ENCODE measurements at places on chromosomes 2 and 18. TPM values are rescaled to one million over a fixed set of nuclear protein-coding genes. Genes with fewer than 3 reads are reported as not detected.

DNA sequence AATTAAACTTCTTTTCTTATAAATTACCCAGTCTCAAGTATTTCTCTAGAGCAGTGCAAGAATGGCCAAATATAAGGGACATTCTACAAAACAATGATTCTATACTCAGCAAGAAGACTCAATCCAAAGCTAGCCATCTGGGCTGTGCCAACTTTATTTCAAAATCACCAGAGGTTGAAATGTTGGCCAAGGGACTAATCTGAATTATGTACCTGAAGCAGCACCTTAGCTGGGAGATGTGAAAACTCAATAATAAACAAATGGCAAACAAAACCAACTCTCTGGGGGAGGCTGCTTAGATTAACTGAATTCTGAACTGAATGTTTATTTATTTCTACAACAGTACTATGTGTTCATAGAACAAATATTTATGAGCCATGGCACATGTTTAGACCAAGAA is 251.3 kb downstream of the RDH14 start:
- DNase-seq, result no peak

GRCh38 chr2:58700591-58700990 is 459.5 kb upstream of the FANCL start:
- DNase-seq, result no peak

DNA sequence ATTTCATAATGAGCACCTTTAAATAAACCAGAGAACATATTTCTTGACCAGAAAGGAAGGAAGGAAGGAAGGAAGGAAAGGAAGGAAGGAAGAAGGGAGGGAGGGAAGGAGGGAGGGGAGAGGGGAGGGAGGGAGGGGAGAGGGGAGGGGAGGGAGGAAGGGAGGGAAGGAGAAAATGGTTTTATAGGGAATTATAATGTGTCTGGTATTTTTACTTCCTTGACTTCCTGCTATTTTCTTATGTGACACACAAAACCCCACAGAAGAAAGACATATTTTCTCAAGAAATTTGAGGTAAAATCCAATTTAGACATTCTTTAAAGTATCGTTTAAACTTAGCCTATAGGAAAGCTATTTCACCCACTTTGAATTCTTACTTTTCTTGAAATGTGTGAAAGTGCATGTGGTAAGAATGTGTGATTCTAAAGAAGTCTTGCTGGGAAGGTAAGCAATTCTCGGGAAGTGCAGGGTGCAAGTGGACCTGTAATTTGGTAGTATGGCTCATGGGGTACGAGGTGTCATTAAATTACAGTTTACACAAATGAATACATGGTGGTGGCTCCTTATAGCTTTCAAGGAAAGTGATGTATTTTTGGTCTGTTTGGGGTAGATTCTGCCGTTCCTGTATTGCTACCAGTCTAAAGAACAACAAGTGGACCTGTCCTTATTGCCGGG is 18.0 kb downstream of the RNF125 start:
- no peak for DNase-seq

The COX5B gene
- 167 TPM for total RNA-seq

The MEP1B gene
- total RNA-seq, result not detected

GRCh38 chr2:189276277-189276676 is 96.7 kb upstream of the COL5A2 start:
- peak; percentile 66 for DNase-seq

- DNase-seq, result no peak
Measured at GRCh38 chr18:28036488-28036887, 140.4 kb downstream of the CDH2 start.

- peak; percentile 22 for DNase-seq
Measured at GRCh38 chr2:10810202-10811161, 2.1 kb downstream of the PDIA6 start.

DNA sequence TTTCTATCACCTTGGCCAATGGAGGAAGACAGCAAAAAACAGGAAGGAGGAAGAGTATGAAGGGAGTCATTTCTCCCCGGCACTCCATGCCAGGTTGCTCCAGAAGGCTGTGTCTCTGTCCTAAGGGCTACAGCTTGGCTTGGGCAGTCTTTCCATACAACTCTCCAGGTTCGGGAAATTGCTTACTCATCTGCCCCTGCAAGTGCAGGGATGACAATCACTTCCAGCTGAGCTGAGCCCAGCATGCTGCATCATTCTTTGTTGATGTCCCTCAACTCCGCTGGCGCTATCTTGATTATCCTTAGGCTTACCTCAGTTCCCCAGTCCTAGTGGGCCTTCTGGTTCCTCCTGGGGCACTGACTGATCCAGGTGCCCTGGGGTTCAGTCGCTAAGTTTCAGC is 86.9 kb upstream of the COPS8 start:
- peak; percentile 52 for DNase-seq

DNA sequence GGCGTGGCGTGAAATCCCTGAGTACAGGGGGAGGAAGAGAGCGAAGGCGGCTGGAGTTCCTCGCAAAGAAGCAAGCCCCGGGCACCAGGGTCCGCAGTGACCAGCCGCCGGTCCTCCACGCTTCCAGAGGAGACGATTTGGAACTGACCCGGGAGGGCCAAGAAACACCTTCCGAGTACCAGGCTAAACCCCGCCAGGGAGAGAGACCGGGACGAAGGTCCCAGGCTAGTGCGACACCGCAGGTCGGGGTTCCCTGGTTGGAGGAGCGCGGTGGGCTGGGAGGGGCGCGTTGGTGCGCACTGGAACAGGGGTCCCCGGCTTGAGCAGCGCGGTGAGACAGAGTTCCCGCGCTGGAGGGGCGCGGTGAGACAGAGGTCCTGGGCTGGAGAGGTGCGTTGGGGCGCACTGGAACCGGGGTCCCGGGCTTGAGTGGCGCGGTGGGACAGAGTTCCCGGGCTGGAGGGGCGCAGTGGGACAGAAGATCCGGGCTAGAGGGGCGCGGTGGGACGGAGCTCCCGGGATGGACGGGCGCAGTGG is 901 bp downstream of the WDFY1 start:
- no peak for DNase-seq

- DNase-seq, result no peak
Measured at GRCh38 chr2:145596416-145596815, 1076.5 kb upstream of the ZEB2 start.

- no peak for DNase-seq
Measured at GRCh38 chr2:216283038-216283900, 89.0 kb downstream of the MARCHF4 start.

The FSHR gene
- total RNA-seq, result not detected

DNA sequence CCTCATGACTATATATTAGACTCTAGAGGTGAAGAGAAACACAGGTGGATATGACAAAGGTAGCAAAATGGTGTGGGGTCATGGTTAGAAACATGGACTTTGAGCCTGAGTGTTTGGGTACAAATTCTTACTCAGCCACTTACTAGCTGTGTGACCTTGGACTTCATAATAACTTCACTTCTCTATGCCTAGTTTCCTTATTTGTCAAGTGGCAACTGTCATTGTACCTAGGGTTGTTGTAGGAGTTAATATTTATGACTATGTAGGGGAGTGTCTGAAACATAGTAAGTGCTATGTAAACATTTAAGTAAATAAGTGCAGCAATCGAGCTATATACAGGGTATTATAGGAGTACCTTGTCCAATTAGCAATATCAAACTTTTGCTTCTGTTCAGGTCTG is 49.7 kb upstream of the RAPH1 start:
- no peak for DNase-seq

DNA sequence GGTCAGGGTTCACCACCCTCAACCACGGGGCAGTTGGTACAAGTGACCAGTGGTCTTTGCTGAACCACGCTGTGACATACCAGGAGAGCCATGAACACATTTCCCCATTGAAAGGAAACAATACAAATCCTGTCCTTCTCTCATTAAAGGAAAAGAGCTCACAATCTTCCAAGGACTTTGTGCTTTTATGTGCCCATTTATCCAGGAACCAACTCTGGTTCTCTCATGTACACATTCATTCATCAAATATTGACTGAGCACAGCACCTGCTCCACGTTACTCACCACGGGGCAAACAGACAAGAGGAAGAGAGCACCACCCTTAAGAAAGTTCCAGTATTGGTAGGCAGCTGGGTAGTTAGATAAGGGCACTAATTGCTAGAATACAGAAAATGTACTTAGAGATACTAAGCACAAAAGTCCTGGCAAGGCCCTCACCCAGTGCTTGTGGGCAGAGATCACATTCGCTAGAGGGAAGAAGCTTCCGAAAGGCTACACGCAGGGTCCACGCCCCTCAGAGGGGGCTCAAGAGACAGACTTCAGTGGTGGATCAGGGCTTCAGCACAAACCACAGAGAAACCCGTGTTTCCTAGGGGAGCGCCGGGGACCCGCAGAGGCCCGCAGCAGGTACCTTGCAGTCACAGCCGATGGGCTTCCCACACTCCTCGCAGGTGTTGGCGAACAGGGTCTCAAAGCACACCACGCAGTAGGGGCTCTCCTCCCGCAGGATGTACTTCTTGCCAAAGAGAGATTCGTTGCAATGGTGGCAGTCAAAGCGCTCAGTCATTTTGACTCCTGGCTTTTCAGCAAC is 12.9 kb downstream of the FHL2 start:
- peak; percentile 19 for DNase-seq

The TRIB2 gene
- total RNA-seq, result 20.5 TPM

DNA sequence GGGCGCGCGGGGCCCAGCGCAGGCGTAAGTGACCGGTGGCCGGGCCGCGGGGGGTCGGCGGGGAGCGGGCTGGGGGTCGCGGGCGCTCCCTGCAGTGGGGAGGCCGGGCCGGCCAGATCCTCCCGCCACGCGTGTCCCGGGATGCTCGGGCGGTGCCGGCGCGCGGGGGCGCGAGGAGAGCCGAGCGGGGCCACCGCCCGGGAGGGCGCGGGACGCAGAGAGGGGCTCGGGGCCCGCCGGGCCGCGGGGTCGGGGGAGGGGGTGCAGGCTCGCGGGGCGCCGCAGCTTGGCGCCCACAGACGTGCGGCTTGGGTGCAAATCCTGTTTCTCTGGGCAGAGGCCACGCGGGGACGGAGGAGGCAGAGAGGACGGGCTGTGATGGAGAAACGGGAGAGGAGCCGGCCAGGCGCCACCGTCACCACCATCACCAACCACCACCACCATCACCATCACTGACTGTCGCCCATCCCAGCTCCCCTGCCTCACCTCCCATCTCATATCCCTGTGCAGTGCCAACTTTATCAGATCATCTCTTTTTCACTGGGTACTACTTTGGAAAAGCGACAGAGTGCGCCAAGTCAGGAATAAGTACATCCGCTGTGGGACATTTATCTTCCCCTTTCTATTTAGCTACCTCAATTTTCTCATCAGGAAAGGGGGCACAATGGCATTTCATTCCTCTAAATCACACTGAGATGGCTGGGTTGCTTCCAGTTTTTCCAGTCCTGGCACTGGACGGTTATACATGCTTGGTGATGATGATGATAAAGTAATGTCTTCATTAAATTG is 97.2 kb upstream of the GPR45 start:
- no peak for DNase-seq

The IL1B gene
- total RNA-seq, result not detected

DNA sequence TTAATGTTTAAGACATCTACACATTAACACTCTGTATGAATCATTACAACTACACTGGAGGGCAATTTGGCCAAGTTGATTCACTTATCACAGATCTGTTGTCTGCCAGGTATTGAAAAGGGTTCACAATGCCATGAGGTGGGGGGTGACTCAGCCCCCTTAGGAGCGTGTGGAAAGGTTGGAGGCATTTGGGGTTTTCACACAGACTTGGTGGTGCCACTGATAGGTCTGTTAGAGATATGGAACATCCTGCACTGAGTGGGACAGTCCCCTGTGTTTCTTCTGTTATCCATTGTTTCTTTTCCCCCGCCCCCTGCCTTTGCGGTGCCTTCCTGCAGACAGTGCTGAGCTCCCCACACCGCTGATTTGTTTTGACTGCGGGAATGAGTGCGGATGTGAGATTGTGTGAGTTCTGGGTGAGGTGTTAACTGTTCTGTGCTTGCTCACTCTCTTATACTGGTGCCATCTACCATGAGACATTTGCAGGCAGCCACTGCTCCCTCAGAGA is 9.3 kb upstream of the TSN start:
- DNase-seq, result no peak

The ACTG2 gene
- not detected for total RNA-seq

DNA sequence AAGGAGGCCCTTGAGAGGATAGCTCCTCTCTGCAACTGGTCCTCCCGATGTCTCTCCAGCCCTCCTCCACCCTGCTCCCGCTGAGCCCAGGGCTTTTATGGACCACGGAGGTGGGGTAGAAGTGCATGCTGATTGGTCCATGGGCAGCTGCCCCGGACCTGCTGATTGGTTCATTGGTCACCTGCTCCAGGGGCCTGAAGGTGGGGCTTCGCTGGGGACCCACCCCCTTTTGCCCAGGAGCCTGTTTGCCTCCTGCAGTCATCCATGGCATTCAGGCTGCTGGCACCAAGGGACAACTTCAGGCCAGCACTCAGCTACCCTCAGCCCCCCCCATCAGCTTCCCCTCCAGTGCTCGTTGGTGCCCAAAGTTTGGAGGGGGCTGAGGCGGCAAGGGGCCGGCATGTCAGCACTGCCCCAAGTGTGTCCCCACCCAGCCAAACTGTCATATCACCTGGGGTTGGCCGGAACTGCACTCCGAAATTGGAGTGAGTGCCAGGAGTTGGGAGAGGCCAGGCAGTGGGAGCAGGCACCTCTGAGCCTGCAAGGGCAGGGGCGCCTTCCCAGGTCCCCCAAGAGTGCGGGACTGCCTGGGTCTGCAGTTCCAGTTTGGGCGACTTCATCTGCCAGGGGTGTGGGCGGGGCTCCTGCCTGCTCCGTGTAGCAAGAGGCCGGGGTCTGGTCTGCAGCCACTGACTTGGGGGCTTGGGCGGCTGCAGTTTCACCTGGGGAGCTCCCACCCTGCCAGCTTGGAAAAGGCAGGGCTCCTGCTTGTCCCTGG is 288.9 kb downstream of the RDH14 start:
- DNase-seq, result no peak

The ARHGAP28 gene
- 23.4 TPM for total RNA-seq

GRCh38 chr2:51920509-51920908 is 888.6 kb upstream of the NRXN1 start:
- DNase-seq, result no peak

DNA sequence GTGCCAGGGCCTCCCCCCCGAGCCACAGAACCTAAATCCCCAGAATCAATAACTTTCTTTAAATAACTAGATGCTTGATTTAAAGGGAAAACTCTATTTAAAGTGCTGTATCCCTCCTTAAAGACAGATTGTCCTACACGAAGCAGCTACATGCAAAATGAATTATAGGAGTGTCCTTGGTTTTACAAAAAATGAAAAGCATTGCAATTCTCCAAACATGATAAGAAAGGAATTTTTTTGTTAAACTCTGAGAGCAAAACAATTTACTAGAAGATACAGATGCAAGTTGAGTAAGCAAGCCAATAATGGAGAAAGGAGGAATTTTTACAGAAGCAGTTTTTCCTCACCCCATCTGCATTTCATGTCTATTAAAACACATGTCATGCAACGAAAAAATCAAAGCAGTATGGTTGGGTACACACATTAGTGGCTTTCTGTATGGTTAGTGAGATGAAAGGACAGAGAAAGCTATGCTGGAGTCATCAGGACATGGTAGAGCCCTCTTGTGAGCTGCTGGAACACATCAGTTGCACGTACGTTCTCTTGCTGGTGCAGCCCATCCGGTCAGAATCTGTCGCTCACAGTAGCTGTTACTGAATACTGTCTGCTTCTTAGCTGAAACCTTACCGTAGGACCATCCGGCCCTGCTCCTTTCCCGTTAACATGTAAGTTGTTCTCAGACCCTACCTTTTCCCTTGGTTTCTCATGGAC is 25.9 kb upstream of the STEAP3 start:
- no peak for DNase-seq

The NEB gene
- 3.6 TPM for total RNA-seq

The KATNAL2 gene
- total RNA-seq, result 1.3 TPM

Data from endothelial cell of umbilical vein (primary cell).